ENCODE measurements at places on chromosomes 7 and 10. TPM values are rescaled to one million over a fixed set of nuclear protein-coding genes. Genes with fewer than 3 reads are reported as not detected.
A peak's percentile ranks its signal among the peaks of the same experiment; 100 is the strongest.

GRCh38 chr10:76576276-76576962 is 1061.2 kb downstream of the KCNMA1 start:
- DNase-seq = no peak
- H3K27ac ChIP-seq = no peak overlapping the region
- no peaks in the 10 kb centered on the region for H3K4me1 ChIP-seq
- no peaks in the 10 kb centered on the region for H3K27me3 ChIP-seq
- H3K36me3 ChIP-seq = no peaks in the 10 kb centered on the region

DNA sequence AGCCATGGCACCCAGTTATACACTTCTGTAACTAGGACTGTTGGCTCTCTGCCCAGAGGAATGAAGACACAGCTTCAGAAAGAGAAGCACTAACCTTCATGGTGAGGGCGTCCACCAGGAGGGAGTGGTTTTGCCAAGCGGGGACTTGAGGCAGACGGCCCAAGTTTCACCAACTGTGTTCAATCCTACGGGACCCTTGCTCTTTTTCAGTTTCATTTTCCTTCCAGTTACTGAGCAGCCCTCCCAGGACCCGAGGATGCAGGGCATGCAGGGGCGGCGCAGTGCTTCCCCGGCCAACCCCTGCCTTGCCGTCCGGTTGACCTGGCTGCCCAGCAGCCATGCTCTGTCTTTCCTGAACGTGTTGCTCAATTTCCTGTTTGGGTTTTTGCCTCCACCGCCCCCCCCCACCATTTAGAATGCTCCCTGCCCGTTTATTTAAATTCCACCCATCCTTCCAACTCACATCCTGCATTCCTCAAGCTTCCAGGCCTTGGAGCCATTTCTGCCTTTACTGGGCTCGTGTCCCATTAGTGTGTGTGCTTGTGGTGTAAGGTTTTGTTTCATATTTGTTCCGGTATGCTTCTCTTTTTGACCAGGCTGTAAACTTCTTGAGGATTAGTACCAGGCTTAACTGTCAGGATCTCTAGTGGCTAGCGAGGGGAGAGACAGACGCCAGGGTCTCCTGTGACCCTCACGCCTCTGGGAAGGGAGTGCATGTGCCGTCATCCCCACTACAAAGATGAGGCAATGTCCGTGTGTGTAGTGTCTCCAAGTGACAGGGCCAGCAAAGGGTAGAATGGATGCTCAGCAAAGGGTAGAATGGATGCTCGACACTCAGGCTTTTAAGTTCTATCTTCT is 31.6 kb downstream of the IL15RA start:
- DNase-seq = no peak
- H3K4me1 ChIP-seq = peaks cover 2% of the 10 kb centered on the region
- H3K27me3 ChIP-seq = no peaks in the 10 kb centered on the region
- H3K27ac ChIP-seq = peak overlapping the region; percentile 80

DNA sequence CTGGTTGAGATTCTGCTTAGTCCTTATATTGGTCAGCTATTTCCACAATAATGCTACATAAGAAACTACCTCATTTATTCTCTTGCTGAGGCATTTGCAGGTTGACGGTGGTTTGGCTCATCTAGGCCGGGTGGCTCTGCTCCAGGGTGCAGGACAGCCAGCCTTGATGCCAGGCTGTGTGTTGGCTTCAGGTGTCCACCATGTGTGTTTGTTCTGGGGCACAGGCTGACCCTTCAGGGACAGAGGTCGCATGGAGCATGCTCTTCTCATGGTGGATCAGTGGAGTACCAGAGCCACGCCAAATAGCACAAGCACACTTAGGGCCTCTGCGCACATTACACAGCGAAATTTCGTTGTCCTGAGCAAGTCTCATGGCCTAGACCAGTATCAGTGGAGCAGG is 249.9 kb downstream of the LRMDA start:
- no peak for DNase-seq
- no peaks in the 10 kb centered on the region for H3K36me3 ChIP-seq
- no peaks in the 10 kb centered on the region for H3K27me3 ChIP-seq
- H3K4me3 ChIP-seq = no peak overlapping the region

- no peak overlapping the region for H3K4me3 ChIP-seq
- no peak for DNase-seq
- H3K27ac ChIP-seq = no peak overlapping the region
These were observed 620.6 kb upstream of the ANKRD30A start for GRCh38 chr10:36504758-36505157.

- DNase-seq = no peak
- no peaks in the 10 kb centered on the region for H3K4me1 ChIP-seq
- no peak overlapping the region for H3K27ac ChIP-seq
- H3K27me3 ChIP-seq = no peaks in the 10 kb centered on the region
- H3K4me3 ChIP-seq = no peak overlapping the region
- H3K36me3 ChIP-seq = no peaks in the 10 kb centered on the region
These were observed 45.5 kb upstream of the ZNF722 start for GRCh38 chr7:63953181-63953580.

DNA sequence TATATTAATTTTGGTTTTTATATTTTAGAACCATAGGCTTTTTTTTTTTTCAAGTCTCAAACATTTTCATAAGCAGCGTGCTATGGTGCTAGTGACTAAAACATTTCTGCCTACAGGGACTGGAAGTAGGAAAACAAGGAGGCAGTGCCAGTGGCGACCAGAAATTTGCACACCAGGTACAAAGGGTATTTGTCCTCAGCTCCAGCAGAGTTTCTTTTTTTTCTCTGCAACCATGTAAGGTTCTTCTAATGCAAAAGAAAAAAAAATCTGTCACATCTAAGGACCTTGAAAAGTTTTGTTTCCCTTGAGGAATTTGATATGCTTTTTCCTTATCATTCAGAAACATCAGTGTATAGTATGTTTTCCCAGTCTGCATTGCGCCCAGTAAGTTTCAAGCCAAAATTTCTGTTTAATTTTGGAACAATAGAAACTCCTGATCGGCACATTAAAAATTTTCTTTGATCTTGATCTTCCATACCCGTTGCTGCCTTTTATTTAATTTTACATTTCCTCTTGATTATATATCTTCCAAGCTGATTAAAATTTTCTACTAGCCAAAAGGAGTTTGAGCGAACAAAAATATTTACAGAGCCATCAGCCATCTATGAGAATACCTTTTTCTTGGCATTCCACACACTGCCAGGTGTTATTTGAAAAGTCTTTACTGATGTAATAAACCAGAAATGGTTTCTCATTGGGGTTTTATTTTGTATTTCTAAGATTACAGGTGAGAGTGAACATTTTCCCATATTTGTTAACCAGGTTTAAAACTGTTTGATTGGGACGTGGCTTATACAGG is 956 bp upstream of the KLHDC10 start:
- peak overlapping the region; percentile 88 for H3K4me3 ChIP-seq
- peaks cover 10% of the 10 kb centered on the region for H3K4me1 ChIP-seq
- peak overlapping the region; percentile 83 for H3K27ac ChIP-seq

- H3K36me3 ChIP-seq = peaks cover 2% of the 10 kb centered on the region
- no peak overlapping the region for H3K27ac ChIP-seq
- DNase-seq = no peak
- H3K4me1 ChIP-seq = no peaks in the 10 kb centered on the region
- no peak overlapping the region for H3K4me3 ChIP-seq
These were observed 8.6 kb downstream of the KIFBP start for GRCh38 chr10:68997211-68997610.

DNA sequence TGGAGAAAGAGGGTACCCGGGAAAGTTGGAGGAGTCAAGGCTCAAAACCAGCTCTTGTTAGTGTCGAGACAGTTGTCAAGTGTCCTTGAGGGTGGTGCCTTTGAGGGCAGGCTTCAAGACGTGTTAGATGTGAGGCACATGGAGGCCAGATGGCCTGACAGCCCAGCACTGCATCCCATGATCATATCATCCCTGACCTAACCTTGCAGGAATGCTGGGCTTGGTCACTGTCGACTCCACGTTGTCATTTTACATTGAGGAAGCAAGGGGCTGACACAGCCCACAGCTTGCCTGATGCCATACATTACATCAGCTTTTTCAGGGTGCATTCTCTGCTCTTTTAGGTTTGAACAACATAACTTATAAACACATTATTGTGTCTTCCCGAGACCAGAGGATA is 114.1 kb downstream of the ABCA13 start:
- H3K4me3 ChIP-seq = no peak overlapping the region
- no peak for DNase-seq
- H3K36me3 ChIP-seq = no peaks in the 10 kb centered on the region
- no peaks in the 10 kb centered on the region for H3K27me3 ChIP-seq
- H3K27ac ChIP-seq = no peak overlapping the region

DNA sequence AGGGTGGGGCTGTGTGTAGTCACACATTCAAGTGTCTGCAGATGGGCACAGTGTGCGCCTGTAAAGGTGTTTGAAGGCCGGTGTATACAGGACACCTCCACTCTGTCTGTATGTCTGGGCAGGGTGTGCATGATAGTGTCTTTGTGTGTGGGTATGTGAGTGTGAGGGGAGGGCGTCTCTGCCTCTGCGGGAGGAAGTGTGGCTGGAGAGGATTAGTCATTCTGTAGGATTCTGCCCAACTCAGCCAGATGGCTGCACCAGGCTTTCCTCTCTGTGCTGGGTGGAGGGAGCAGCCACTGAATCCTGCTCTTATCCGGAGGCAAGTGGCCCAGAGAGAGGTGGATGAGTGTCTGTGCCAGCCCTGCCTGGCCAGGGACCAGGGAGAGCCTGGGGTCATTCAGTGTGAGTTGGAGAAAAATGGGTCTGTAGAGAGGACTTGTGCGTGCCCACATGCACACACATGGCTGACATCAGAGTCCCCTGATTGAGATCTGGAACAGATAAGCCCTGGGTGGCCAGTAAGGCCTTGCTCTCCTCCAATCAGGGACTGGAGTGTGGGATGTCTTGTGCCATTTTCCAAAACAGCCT is 1.7 kb downstream of the SFXN3 start:
- no peaks in the 10 kb centered on the region for H3K27me3 ChIP-seq
- H3K4me3 ChIP-seq = peak overlapping the region; percentile 60
- H3K4me1 ChIP-seq = peaks cover 4% of the 10 kb centered on the region
- peaks cover 6% of the 10 kb centered on the region for H3K36me3 ChIP-seq
- peak overlapping the region; percentile 87 for H3K27ac ChIP-seq

GRCh38 chr7:155282671-155283070 is 15.0 kb upstream of the INSIG1 start:
- peak overlapping the region; percentile 38 for H3K27ac ChIP-seq
- DNase-seq = no peak
- H3K4me1 ChIP-seq = no peaks in the 10 kb centered on the region
- H3K4me3 ChIP-seq = no peak overlapping the region
- H3K36me3 ChIP-seq = no peaks in the 10 kb centered on the region

DNA sequence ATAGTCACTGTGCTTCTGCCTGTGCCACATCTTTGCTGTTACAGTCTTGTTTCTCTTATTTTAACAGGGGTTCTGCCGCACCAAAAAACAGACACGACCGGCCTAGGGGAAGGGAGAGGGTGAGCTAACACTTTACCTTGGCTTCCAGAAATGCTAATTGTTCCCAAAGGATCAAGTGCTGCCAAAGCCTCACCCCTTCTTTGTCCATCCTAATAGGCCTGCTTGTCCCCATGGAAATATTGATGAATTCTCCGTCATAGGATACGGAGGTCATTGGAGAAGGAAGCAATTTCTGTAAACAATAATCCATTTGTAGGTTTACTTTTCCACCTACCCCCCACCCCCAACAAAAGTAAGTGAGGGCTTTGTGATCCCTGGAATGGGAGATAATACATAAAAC is 567.3 kb downstream of the KCNMA1 start:
- H3K27me3 ChIP-seq = no peaks in the 10 kb centered on the region
- H3K4me3 ChIP-seq = no peak overlapping the region
- no peak for DNase-seq
- H3K27ac ChIP-seq = no peak overlapping the region
- no peaks in the 10 kb centered on the region for H3K4me1 ChIP-seq

- no peak for DNase-seq
- no peaks in the 10 kb centered on the region for H3K36me3 ChIP-seq
- no peak overlapping the region for H3K27ac ChIP-seq
- H3K4me3 ChIP-seq = no peak overlapping the region
These were observed 205.8 kb downstream of the CCSER2 start for GRCh38 chr10:84534168-84534567.

GRCh38 chr7:13990319-13990983 is 985 bp upstream of the ETV1 start:
- H3K4me3 ChIP-seq = peak overlapping the region; percentile 93
- H3K27me3 ChIP-seq = no peaks in the 10 kb centered on the region
- H3K27ac ChIP-seq = peak overlapping the region; percentile 82
- peaks cover 18% of the 10 kb centered on the region for H3K4me1 ChIP-seq

- H3K36me3 ChIP-seq = no peaks in the 10 kb centered on the region
- no peaks in the 10 kb centered on the region for H3K27me3 ChIP-seq
- no peak for DNase-seq
These were observed 208.4 kb upstream of the AGK start for GRCh38 chr7:141342621-141343408.

DNA sequence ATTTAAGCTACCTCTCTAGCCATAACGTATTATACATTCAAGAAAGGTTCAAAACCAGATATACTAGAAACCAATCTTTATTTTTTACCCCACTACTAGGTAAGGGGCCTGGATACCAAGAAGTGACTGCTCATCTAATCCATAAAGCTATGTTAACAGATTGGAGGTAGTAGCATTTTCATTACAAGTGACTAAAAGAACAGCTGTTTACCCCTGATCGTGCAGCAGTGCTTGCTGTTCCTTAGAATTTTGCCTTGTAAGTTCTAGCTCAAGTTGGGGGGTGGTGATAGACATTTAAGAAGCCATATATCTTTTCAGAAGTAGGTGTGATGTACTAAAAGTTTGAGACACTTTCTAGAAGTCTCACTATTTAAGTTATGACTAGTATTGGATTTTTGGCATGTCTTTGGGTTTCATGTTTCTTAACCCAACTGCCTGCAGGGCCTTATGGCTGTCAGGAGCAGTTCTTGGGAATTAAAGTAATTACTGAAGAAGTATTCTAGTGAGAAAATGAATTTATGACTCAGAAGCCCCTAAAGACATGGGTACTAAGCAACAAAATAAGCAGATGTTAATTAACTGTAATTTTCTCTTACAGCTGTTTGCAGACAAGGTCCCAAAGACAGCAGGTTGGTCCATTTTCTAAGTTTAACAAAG is 2.3 kb downstream of the PPIA start:
- no peak overlapping the region for H3K4me3 ChIP-seq
- no peaks in the 10 kb centered on the region for H3K27me3 ChIP-seq
- DNase-seq = no peak
- peaks cover 18% of the 10 kb centered on the region for H3K36me3 ChIP-seq
- peaks cover 6% of the 10 kb centered on the region for H3K4me1 ChIP-seq

Gene CTTNBP2
- total RNA-seq = 1.7 TPM

Gene GPR141
- total RNA-seq = 2.9 TPM

Gene ITPRID1
- total RNA-seq = not detected

Gene DENND10
- 22.9 TPM for total RNA-seq

Gene LEP
- not detected for total RNA-seq

Gene NUTM2B
- 0.25 TPM for total RNA-seq

Gene CHRM2
- 1.2 TPM for total RNA-seq

Gene GPR22
- total RNA-seq = not detected

Gene FBXO24
- 1.3 TPM for total RNA-seq
